Activated CD4-positive, alpha-beta T cell treated with anti-CD3 and anti-CD28 coated beads, Interleukin-2, amount 10 ng/mL, durations not matched to agents 24 days and 14 days (primary cell): ENCODE measurements at places on chromosomes 16 and 17.

DNA sequence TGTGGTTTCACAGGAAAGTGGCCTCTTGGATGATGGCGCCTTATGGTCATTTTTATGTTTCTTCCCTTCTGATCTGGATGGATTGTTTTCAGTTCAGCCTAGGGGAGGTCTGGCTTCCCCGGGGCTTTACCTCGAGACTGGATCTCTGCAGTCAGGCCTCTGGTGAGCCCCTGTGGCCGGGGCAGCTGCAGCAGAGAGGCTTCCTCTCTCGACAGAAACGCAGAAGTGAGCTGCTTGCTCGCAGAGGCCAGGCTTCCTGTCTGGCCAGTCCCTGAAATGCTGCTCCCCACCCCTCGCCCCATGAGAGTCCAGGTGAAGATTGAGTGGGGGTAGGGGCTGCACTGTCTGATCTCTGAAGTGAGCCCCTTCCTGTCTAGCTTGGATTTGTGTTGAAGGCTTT is 44.0 kb downstream of the PLCG2 start:
- no peak for DNase-seq

DNA sequence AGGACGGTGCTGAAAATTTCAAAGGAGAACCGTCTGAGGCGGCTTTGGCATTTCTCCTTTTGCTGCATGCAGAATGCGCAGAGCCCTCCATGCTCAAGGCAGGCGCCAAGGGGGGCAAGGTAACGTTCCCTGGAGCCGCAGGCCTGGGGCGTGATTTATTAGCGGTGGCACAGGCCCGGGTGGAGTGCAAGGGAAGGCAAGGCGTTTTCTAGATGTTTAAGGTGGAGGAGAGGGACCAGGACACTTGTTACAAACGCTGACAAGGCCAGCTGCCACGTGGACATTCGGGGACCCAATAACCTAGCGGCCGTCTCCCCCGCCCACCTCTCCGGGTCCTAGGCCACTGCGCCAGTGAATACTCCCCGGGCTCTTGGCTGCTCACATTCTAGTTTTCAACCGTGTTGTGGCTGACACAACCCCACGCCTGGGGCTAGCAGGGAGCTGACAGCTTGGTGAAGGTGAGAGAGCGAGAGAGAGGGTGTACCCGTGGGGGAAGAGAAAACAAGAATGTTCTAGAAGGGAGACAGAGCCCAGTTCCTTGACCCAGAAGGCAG is 250.1 kb downstream of the C16orf95 start:
- DNase-seq, result no peak

DNA sequence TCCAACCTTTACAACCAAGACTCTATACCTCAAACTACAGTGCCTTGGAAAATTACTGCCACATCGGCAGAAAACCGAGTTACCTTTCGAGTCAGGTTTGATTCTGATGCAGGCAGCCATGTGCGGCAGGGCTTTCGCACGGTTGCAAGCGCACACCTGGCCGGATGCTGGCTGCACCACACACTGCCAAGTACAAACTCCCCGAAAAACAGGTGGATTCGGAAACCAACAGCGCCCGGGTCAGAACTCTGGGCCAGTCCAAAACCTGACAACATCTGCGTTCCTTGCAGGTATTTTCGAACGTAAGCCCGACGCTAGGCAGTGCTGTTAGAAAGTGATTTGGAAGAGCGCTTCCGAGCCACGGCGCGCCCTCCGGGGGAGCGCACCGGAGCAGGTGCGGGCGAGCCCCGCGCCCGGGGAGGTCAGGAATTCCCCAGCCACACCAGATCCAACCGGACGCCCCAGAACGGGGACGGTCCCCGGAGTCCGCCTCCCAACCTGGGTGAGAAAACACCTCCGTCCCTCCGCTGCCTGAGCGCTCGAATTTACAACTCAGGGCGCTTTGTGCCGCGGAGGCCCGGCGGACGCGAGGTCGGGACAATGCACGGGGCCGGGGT is 1.2 kb downstream of the USP7 start:
- DNase-seq, result peak; percentile 85

DNA sequence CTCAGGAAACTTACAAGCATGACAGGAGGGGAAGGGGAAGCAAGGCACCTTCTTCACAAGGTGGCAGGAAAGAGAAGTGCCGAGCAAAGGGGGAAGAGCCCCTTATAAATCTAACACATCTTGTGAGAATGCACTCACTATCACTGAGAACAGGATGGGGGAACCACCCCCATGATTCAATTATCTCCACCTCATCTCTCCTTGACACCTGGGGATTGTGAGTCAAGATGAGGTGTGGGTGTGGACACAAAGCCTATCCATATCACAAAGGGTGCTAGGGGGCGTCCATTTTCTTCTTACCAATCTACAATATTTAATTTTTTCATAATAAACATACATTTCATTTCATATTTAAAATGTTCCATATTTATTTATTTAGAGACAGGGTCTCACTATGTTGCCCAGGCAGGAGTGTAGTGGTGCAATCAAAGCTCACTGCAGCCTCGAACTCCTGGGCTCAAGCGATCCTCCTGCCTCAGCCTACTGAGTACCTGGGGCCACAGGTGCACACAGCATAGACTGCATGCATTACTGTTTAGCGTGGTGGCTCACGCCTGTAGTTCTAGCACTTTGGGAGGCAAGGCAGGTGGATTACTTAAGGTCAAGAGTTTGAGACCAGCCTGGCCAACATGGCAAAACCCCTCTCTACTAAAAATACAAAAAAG is 26.5 kb upstream of the FAAP100 start:
- DNase-seq, result no peak

GRCh38 chr16:88442727-88443576 is 10.1 kb upstream of the ZFPM1 start:
- DNase-seq, result peak; percentile 94

- peak; percentile 89 for DNase-seq
These were observed 1.0 kb downstream of the WSB1 start for GRCh38 chr17:27294689-27295630.

- no peak for DNase-seq
These were observed 11.4 kb downstream of the UNK start for GRCh38 chr17:75795820-75796607.

DNA sequence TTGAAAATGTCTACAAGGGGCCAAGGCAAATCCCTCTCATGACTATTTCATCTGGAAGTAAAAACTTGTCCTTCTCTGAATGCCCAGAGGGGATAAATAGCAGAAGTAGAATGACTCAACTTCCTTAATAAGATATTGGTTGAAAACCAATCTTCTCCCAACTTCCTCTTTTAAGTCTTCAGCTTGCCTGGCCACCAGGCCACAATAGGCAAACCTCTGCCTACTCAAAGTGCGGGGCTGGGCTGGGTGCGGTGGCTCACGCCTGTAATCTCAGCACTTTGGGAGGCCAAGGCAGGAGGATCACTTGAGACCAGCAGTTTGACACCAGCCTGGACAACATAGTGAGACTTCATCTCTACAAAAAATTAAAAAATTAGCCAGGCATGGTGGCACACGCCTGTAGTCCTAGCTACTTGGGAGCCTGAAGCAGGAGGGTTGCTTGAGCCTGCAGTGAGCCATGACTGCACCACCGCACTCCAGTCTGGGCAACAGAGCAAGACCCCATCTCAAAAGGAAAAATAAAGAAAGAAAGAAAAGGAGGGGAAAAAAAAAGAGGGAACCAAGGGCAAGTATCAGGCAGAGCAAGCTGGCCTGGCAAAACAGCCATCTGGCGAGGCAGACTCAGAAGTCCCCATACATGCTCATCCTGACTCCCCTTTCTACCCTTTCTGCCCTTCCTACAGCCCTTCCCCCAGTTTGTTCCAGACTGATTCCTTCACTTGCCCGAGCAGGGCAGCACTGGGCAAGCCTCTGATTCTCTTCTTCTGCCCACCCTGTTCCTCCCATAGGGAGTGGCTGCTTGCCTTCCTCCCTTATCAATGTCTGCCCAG is 20.6 kb downstream of the MAP3K14 start:
- no peak for DNase-seq

DNA sequence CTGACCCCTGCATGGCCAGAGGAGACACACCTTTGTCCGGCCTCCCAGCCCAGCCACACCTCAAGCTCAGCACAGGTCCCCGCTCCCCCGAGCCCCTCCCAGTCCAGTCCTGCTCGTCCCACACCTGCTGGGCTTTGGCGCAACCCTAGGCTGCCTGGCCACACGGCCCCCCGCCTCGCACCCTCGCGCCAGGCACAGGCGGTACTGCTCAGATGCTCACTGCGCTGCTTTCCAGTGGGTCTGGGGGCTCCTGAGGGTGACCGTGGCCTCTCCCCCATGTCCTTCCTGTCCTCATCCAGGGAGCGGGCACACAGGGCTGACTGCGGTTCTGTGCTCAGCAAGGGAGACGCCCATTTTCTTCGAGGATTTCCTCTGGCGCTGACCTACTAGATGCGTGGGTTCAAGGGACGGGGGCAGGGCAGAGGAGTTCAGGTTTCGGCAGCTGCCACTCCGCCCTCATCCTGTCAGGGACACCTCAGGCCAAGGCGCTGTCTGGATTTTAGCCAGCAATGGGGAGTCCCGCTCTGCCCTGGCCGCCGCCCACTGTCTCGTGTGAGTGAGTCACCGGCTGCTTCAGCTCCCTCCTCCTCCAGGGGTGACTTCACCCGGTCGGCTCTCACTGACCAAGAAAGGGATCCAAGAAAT is 118.0 kb upstream of the ZNF469 start:
- DNase-seq, result peak; percentile 71

DNA sequence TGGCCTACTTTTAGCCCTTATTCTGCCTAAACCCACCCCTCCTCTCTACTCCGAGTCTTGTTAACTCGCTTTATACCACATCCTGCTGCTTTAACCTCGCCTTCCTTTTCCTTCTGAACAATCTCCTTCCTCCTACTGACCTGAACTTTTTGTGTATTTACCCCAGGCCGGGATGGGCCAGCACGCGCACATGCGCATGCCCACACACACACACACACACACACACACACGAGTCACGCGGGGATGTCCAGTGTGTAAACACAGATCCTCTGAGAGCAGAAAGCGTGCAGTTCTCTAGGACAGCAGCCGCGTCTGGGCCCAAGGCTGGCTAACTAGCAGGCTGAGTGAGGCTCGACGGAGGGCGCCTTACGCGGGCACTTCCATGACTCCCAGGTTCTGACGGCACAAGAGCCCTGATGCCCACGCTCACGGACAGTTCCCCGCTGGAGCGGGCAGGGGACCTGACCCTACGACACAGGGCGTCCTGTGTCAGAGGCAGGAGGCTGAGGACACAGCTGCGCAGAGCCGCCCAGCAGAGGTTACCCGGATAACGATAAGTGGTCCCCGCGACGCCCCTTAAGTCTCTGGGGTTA is 610 bp downstream of the PIK3R5 start:
- DNase-seq, result peak; percentile 86

DNA sequence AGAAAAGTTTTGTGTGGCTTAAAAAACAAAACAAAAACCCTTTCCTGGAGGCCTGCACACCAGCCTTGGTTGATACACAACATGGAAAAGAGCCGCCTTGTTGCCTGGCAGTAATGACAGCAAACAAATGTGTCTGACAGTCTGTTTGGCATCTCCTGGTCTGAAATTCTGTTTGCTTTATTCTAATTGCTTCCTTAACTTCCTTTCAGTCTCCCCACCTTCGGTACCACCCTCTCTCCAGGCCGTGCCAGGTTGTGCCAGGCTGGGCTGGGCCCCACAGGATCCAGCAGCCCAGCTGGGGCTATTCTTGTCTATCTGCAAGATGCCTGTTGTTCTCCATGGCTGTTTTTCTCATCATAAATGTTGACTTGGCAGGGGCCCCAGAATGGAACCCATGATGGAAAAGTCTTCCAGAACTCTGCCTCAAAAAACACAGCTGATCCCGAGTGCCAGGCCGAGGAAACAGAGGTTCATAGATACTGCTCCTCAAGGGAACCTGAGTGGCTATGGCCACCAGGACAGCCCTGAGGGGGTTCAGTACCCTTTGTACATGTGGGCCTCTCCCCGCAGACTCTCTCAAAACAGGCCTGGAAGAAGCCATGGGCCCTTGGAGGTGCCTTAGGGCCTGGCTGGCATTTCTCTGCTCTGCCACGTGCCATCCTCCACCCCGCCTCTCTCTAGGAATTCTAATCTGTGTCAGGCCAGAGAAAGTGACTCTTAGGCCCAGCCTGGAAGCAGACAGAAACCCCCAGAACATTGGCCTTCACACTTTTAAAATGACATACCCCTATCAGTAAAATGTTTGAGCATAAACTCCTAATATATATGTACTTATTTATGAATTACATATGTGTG is 50.5 kb downstream of the YPEL2 start:
- DNase-seq, result no peak

DNA sequence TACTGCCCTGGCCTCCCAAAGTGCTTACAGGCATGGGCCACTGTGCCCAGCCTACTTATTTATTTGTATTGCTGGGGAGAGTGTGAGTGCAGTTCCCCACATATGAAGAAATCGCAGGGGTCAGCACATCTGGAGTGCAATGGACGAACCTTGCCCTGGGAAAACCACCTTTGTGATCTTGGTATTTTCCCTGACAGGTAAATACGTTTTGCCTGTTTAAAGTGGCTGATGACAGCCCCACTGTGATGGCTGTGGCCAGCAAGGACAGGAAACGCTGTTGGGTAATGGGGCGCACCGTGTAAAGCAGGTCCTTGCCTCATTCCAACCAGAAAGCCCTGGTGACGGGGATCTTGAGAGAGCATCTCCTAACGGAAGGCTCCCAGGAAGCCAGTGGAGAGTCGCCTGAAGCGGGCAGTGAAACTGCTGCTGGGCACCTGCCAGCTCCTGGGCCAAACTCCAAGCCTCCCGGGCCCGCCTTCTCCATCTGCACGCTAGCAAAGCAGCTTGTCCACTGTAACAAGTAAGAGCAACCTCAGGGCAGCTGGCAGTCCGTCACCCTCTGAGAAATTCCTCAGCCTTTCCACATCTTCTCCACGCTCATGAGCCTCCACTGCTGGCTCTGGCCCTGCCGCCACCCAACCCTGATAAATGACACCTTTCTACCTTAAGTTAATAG is 17.5 kb downstream of the EMC8 start:
- no peak for DNase-seq

- DNase-seq, result no peak
These were observed 568 bp upstream of the TNK1 start for GRCh38 chr17:7380321-7380720.

- no peak for DNase-seq
These were observed 65.1 kb downstream of the NUP93 start for GRCh38 chr16:56795011-56795410.

- no peak for DNase-seq
These were observed 35.6 kb downstream of the CCDC42 start for GRCh38 chr17:8709006-8709405.

DNA sequence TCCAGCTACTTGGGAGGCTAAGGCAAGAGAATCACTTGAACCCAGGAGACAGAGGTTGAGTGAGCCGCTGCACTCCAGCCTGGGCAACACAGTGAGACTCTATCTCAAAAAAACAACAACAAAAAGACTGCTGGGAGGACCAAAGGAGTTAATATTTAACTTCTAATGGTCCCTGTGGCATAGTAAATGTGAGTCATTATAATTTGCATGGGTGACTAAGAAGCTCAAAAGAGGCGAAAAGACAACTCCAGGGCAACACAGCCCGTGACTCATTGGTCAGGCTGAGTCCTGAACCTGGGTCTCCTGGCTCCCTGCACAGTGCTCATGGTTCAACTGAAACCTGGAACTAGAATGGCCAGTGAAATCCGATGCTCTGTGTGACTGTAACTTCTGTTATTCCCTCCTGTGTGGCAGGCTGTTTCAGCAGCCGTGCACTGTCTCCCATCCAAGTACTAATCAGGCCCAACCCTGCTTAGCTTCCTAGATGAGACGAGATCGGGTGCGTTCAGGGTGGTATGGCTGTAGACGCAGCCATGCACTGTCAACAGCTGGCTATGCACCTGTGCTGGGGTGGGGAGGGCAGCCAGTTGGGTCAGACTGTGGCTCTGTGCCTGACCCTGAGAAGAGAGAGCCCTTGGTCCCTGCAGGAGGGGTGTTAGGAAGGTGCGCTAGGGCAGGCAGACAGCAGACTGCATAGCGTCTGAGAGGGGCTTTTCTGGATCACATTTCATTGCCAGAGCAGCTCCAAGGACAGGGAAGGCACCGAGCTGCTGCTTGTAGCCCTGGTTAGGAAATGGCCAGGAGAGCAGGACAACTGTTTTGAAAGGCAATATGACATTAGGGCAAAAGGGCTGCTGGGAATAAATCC is 14.5 kb upstream of the GPRC5C start:
- no peak for DNase-seq
